ENCODE measurements at places on chromosomes 7 and 10.

- peaks cover 6% of the 10 kb centered on the region for H3K4me1 ChIP-seq
- H3K27me3 ChIP-seq, result no peaks in the 10 kb centered on the region
- H3K36me3 ChIP-seq, result no peaks in the 10 kb centered on the region
- DNase-seq, result no peak
Measured at GRCh38 chr7:137816696-137817320, 30.0 kb downstream of the DGKI start.

- H3K27ac ChIP-seq, result no peak overlapping the region
- no peaks in the 10 kb centered on the region for H3K36me3 ChIP-seq
- no peak overlapping the region for H3K4me3 ChIP-seq
- no peak for DNase-seq
- no peaks in the 10 kb centered on the region for H3K27me3 ChIP-seq
- peaks cover 12% of the 10 kb centered on the region for H3K4me1 ChIP-seq
Measured at GRCh38 chr10:114881417-114881816, 56.6 kb upstream of the TRUB1 start.

- no peaks in the 10 kb centered on the region for H3K27me3 ChIP-seq
- no peak for DNase-seq
- no peak overlapping the region for H3K27ac ChIP-seq
- H3K36me3 ChIP-seq, result no peaks in the 10 kb centered on the region
- H3K4me1 ChIP-seq, result no peaks in the 10 kb centered on the region
- H3K4me3 ChIP-seq, result no peak overlapping the region
Measured at GRCh38 chr7:96441436-96442084, 119.7 kb upstream of the SLC25A13 start.

- no peak for DNase-seq
- no peaks in the 10 kb centered on the region for H3K27me3 ChIP-seq
- no peaks in the 10 kb centered on the region for H3K36me3 ChIP-seq
- H3K4me1 ChIP-seq, result no peaks in the 10 kb centered on the region
- no peak overlapping the region for H3K4me3 ChIP-seq
Measured at GRCh38 chr10:28959850-28960501, 282.7 kb downstream of the BAMBI start.

- H3K27ac ChIP-seq, result no peak overlapping the region
- H3K27me3 ChIP-seq, result peaks cover 7% of the 10 kb centered on the region
- DNase-seq, result no peak
- H3K36me3 ChIP-seq, result no peaks in the 10 kb centered on the region
- peaks cover 17% of the 10 kb centered on the region for H3K4me1 ChIP-seq
Measured at GRCh38 chr10:46551701-46552525, 4.5 kb downstream of the GPRIN2 start.

DNA sequence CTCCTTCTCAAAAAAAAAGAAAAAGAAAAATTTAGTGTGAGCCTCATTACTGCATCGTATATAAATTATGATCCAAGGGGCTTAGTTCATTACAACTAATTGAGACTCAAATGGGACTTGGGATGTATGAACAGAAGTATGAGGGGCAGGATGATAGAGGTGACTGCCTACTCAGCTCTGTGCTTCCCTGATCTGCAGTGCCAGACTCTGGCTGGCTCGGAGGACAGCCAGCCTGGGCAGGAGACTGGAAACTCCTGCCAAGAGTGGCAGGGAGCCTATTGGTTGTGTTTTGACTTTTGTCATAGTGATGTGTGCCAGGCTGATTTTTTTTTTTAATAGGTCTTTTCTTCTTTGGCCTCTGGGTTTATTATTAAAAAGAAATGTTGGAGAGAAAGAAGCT lies 73.8 kb upstream of the GTF2IRD1 start:
- H3K36me3 ChIP-seq, result peaks cover 22% of the 10 kb centered on the region
- H3K27ac ChIP-seq, result no peak overlapping the region
- H3K27me3 ChIP-seq, result no peaks in the 10 kb centered on the region
- peaks cover 4% of the 10 kb centered on the region for H3K4me1 ChIP-seq
- DNase-seq, result no peak

DNA sequence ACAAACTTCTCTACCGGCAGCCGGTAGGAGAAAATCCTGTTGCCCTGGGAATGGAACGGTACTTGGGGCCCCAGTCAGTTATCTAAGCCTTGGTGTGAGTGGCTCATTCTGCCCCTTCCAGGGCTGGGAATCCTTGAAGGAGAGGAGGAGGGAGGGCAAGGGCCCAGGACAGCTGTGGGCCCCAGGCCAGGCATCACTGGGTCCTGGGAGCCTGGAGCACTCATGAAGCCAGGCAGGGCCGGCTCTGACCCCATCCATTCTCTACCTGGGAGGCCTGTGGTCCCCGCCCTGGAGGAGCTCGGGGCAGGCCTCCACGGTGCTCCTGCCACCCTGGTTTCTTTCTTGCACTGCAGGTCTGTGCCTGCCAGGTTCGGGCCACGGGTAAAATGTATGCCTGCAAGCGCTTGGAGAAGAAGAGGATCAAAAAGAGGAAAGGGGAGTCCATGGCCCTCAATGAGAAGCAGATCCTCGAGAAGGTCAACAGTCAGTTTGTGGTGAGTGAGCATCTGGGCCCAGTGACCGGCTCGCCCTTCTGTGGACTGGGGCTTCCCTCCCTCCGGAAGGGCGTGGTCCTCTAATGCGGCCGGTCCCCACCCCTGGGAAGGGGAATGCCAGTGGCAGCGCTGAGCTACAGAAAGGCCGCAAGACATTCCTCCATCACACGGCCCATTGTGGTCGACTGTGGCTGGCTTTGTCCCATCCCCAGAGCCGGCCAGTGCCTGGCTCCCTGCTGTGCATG lies 111.3 kb downstream of the RGS10 start:
- peaks cover 8% of the 10 kb centered on the region for H3K36me3 ChIP-seq
- H3K27ac ChIP-seq, result no peak overlapping the region
- H3K4me3 ChIP-seq, result no peak overlapping the region
- H3K4me1 ChIP-seq, result no peaks in the 10 kb centered on the region
- DNase-seq, result no peak

DNA sequence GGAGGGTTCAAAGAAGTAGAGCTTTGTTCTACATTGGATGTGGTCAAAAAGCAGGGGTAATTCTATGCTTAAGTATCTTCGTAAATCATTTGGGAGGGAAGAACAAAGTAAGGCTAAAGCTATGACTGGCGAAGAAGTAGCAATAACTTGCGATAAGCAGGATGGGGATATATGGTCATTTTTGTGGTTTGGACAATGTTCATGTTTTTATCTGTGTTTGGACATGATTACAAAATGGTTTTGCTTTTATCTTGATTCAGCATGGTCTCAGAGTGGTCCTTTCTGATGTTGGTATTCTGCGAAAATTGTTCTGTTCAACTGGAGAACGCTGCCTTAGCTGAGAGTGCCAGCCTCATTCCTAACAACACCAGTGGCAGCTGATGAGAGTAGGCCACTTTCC lies 208.8 kb downstream of the SEMA3A start:
- H3K4me3 ChIP-seq, result no peak overlapping the region
- DNase-seq, result no peak
- H3K27me3 ChIP-seq, result no peaks in the 10 kb centered on the region

GRCh38 chr10:121675344-121675743 lies 77.1 kb upstream of the FGFR2 start:
- no peak overlapping the region for H3K4me3 ChIP-seq
- no peaks in the 10 kb centered on the region for H3K36me3 ChIP-seq
- no peaks in the 10 kb centered on the region for H3K27me3 ChIP-seq
- H3K4me1 ChIP-seq, result no peaks in the 10 kb centered on the region
